Activated CD4-positive, alpha-beta T cell treated with anti-CD3 and anti-CD28 coated beads for 24 hours (primary cell): ENCODE measurements at places on chromosomes 12 and 14.

DNA sequence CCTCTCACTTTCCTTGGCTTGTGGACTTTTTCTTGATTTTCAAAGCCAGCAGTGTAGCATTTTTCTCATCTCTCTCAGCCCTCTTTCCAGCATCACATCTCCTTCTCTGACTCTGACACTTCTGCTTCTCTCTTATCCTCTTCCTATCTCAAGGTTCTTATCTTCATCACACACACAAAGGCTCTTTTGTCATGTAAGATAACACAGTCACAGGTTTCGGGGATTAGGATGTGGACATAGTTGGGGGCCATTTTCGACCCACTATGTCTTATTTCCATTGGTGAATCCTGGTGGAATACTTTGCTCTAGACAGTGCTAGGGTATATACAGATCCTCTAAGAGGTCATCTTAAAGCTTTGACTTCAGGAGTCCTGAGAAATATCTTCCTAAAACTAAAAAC is 719.3 kb upstream of the TBX3 start:
- no peak for DNase-seq

- DNase-seq, result no peak
Measured at GRCh38 chr12:54418441-54419087, 502 bp downstream of the ITGA5 start.

DNA sequence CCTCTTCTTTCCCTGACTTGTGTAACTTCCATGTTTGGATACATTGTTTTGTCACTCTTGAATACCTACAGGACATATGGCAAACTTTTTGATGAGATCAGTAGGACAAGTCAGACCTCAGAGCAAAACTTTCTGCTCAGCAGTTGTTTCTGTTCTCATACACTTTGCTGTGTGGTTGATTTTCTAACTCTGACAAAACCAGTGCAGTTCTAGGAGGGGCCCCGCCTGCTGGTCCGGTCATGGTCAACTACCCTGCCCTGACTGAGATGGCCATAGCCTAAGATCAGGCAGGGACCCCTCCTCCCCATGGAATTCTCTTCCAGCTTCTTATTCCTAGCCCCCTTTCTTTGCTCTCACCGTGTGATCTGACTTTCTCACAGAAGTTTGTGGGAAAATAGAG is 92.8 kb downstream of the OTOGL start:
- no peak for DNase-seq

GRCh38 chr12:121571920-121572319 is 8.9 kb downstream of the KDM2B start:
- DNase-seq, result no peak

GRCh38 chr14:100369019-100369418 is 45.9 kb downstream of the SLC25A47 start:
- no peak for DNase-seq

DNA sequence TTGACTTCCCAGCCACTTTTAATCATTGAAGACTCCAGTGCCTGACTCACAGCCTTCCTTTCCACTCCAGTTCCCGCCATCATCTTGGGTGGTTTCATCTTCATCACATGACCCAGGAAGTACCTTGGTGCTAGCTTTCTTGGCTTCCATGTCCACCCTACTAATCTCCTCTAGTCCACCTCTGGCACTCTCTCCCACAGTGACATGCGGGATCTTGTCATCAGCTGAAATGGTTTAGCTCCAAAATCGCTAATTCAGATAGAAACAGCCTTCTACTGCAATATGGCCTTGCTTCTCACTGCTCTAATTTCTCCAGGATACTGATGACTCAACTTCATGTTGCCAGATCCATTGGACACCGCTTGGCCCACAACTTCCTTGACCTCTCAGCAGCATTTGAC is 24.5 kb downstream of the WDR20 start:
- no peak for DNase-seq

- DNase-seq, result no peak
Measured at GRCh38 chr14:28254768-28255167, 511.8 kb upstream of the FOXG1 start.

DNA sequence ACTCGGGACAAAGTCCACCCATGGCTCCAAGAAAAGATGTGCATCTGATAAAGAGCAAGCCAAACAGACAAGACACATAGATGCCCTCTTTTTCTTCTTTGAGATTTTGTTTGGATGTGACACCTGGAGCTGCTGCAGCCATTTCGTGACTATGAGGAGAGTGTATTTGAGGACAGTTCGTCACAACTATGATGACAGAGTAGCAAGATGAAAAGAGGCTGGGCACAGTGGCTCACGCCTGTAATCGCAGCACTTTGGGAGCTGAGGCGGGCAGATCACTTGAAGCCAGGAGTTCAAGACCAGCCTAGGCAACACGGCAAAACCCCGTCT is 21.5 kb downstream of the LGMN start:
- no peak for DNase-seq

GRCh38 chr12:93836620-93837260 is 159.6 kb downstream of the CRADD start:
- no peak for DNase-seq

- DNase-seq, result no peak
Measured at GRCh38 chr12:98351784-98352183, 163.6 kb upstream of the TMPO start.

DNA sequence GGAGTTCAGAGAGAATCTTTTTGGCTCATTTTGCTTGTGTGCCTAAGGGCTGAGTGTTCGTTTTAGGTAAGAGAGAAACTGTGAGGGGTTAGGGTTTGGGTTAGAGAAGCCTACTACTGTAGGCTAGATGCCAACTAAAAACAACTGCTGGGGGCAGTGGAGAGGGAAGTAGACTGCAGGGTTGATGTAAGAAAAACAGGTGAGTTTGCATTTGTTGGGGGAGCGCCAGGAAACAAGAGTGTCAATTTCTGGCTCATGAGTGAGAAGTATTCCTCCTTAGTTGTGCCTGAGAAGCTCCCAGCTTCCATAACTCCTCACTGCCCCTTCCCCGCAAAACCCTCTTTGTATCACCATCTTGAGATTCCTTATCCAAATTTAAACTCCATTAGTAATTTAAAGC is 92.3 kb downstream of the DERA start:
- DNase-seq, result no peak

DNA sequence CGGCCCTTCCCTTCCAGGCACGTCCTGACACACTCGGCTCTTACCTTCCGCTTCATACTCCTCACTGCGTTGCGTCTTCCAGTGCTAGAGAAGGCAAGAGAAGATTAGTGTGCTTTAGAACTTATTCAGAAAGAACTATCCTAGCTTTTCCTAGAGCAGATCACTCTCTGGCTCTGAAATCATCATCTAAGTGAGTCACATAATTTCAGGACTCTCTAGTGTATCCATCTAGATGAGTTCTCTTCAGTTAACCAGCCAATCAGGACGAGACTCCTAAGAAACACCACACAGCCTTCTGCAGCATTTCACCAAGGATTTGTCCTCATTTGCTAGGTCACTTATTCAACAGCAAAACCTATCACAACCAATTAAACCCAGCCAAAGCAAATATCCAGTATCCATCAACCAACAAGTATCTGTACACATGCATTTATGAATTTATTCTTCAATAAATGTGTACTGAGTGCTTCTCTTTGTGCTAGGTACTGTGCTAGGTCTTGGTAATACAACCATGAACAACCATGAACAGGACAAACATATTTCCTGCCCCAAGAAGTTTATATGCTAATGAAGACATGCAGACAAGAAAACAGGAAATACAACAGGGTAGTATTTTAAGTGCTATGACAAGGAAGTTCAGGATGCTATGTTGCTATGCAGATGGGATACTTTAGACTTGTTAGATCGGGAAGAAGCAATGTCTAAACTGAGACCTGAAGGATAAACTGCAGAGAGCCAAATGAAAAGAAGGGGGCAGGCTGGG is 52.1 kb downstream of the NIN start:
- DNase-seq, result no peak

DNA sequence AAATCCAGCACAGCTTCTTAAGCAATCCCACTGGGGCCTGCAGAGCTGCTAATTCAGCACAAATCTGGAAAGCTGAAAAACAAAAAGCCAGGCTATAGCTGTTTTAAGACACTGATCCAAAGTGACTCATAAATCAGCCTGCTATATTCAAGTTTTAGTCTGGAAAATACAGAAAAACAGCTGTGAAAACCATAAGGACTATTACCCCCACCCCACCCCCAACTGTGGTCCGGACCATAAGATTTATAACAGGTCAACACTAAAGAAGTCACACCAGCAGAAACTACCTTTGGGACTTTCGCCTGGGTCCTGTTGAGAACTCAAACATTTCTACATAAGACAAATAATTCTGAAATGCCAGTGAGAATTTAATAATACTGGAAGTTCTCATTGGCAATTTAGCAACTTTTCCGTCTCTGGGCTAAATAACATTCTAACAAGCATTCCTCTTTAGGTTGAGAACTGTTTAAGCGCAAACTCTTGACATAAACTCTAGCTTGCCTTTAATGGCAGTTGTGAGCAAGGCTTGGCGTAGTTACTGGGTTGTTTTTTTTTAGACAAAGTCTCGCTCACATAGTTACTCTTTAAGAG is 3.3 kb downstream of the LRIG3 start:
- no peak for DNase-seq

- no peak for DNase-seq
Measured at GRCh38 chr12:14111230-14111865, 129.9 kb upstream of the GRIN2B start.

DNA sequence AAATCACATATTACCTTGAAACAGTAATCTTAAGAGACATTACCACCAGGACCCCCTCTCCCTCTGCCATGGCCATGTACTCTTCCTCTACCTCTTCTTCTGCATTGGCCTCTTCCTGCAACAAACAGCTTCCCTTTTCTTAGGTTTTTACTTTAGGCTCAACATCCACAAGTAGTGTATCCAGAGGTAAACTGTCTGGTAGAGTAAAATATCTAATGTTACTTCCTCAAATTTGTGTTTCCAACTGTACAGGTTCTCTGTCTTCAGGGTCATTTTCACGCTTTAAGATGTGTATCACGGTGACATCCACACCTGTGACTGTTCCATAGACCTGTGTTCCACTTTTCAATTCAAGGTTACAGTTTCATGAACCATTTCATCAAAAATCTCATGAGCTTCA is 13.4 kb downstream of the CDK17 start:
- DNase-seq, result no peak

DNA sequence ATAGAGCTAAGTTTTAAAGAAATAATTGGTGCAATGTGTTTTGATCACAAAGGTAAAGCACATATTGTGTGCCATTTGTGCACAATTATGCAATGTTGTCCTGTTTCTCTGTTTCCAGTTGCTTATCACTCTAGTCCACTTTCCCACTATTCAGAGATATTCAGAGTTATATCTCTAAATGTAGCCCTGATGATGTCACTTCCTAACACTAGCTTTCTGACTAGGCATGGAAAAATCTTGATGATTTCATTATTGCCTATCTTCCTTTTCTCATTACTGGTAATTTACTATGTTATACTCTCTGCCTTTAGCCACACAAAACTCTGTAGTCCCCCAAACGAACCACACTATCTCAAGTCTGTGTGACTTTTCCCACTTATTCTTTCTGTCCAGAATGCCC is 221.2 kb downstream of the TRHDE start:
- no peak for DNase-seq

DNA sequence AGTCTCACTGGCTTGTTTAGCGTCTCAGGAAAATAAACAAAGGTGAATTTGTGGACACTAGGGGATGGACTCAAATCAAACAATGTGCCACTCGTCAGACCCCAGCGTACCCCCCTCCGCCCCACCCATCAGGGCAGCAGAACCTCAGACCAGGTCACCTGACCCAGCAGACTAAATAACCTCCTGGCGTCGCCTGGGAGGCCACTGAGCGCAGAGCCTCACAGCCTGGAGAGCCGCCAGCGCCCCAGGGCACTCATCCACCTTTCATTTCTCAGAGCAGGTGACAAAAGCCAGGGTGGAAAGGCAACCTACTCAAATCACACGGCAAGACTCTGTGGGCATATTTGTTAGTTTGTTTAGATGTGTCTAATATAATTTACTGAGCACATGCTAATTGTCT is 100.9 kb downstream of the DICER1 start:
- DNase-seq, result no peak

DNA sequence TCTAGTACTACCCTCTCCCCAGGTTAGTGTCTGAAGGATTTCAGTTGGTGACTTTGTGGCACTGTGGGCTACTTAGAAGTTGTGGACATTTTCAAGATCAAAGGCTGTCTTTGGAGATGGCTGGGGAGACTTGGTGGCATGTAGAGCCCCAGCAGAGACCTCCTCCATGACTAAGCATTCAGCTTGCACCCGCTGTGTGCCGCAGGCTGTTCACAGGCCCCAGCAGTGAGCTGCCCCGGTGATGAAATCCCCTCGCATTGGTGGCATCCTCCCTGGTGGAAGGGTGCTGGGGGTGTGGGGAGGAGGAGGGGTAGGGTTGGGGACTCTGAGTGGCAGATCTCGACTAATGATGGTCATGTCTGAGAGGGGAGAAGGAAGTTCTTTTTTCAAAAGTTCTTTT is 173.9 kb downstream of the TSPAN9 start:
- no peak for DNase-seq
